Choroid plexus epithelial cell (primary cell): ENCODE measurements at places on chromosomes 2 and 18.
A peak's percentile ranks its signal among the peaks of the same experiment; 100 is the strongest.

DNA sequence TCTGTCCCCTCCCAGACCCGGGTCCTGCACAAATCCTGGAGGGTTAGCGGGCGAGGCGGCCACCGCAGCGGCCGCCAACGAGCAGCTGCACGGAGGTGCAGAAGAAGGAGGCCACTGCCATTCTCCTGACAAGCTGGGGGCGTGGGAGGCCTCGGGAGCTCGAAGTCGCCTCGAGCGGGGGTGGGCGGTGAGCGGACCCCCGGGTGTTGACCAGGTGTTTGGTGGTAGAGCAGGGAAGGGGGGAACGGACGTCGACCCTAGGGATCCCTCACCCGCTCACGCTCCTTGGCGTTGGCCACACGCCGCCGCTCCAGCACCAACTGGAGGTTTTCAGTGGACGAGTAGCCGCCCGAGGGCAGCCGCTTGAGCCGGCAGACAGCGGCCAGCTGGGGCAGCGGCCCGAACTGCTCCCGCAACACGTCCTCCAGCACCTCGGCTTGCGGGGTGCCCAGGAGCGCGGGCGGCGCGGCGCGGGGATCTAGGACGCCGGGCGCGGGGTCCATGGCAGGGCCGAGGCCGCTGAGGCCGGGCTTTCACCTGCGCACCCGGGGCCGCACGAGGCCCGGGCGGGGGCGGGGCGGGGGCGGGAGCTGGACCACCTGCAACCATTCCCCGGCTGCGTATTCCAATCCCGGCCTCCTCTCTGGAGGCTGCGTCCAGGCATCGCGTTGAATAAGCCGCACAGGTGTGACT lies at the start of gene FIGLA:
Gene FIGLA, minus strand, starts transcription at position 508 of the 693 bp plus-strand sequence. Its CDS starts 5 bp downstream, at position 503.
- DNase-seq, result no peak

- no peak for DNase-seq
Observed at GRCh38 chr2:239289545-239289944, 111.3 kb downstream of the HDAC4 start.

DNA sequence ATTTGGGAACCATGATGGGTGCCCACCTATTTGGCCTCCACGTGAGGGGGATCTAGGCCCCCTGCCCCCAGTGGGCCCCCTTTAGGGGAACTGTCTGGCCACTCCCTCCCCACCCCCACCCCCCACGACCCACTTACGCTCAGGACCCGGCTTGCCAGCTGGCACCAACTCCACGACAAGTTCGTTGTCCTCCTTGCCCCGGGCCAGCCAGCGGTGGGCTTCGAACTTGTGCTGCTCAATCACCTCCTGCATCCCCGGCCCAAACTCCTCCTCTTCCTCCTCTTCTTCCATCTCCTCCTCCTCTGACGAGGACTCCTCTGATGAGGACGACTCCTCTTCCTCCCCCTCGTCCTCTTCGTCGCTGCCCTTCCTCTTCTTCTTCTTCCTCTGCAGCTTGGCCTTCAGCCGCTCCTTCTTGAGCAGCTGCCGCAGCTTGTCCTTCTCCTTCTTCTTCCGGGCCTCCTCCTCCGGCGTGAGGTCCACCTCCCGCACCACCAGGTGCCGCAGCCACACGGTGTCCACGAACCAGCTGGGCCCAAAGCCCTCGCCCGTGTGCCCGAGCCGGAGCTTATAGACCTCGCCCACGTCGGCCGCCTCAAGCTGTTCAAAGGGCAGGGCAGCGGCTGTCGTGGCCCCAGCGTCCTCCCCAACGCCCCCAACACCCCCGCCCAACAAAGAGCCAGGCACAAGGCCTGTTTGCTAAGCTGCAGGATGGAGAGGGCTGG lies 96.9 kb downstream of the LOXHD1 start:
- DNase-seq, result no peak

DNA sequence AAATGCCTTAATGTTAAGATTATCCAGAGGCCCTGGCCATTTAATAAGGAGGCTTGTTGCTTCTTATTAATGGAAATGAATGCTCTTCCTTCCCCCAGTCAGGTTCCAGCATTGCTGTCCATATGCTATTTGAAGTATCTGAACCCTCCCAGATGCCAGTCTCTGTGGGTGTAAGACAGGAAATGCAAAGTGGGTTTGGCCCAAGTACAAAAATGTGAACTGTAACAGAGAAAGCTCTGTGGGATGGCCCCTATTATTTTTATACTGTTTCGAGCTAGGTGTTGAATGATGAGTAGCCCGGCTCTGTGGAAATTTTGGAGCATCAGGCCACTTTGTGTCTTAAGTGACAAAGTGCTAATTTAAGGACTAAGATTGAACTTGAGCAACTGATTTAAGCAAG lies 141.0 kb downstream of the UXS1 start:
- DNase-seq, result peak; percentile 68

DNA sequence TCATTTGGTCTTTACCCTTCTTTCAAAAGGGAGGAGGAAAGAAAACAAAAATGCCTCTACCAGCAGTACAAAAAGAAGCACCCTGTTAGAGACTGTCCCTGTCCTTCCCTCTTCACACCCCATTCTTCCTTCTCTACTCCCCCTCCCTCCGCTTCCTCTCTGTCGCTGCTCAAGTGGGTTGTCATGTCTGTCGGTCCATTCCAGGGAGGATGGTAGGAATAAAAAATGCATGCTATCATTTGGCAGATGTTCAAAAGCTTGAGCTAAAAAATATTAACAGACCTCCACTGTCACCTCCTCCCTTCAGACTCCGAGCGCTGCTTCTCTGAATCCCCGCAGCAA lies 482.0 kb downstream of the BCL11A start:
- no peak for DNase-seq

GRCh38 chr2:78383576-78383975 lies 641.9 kb upstream of the REG3G start:
- no peak for DNase-seq

GRCh38 chr2:54899576-54900200 lies 150.6 kb downstream of the RTN4 start:
- peak; percentile 85 for DNase-seq

GRCh38 chr2:37664231-37664643 lies 7.2 kb downstream of the CDC42EP3 start:
- no peak for DNase-seq

- DNase-seq, result no peak
Observed at GRCh38 chr2:207594264-207594663, 30.9 kb downstream of the METTL21A start.

- peak; percentile 16 for DNase-seq
Observed at GRCh38 chr2:145909175-145909755, 1389.3 kb upstream of the ZEB2 start.

GRCh38 chr2:18200771-18201170 lies 322.3 kb downstream of the KCNS3 start:
- DNase-seq, result no peak

- peak; percentile 43 for DNase-seq
Observed at GRCh38 chr2:231780123-231780908, 766 bp downstream of the PDE6D start.

GRCh38 chr2:118470297-118470696 lies 377.2 kb downstream of the EN1 start:
- DNase-seq, result no peak

DNA sequence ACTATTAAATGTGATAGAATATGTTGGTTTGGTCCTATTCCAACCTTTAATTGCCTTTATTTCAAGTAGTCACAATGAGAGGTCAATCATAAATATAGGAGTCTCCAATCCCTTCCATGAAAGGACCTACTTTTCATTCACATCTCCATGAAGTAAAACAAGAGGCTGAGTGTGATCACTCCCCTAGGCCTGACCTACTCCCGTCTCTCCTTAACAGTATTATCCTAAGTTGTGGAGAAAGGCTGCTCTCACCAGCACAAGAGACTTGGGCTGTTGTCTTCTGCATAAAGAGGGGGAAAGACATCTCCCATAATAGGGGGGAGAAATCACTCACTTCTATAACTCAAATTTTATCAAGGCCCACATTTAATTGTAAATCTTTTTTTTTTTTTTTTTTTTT lies 105.4 kb downstream of the SOS1 start:
- DNase-seq, result no peak

- DNase-seq, result no peak
Observed at GRCh38 chr18:61541673-61542072, 208.4 kb downstream of the CDH20 start.

DNA sequence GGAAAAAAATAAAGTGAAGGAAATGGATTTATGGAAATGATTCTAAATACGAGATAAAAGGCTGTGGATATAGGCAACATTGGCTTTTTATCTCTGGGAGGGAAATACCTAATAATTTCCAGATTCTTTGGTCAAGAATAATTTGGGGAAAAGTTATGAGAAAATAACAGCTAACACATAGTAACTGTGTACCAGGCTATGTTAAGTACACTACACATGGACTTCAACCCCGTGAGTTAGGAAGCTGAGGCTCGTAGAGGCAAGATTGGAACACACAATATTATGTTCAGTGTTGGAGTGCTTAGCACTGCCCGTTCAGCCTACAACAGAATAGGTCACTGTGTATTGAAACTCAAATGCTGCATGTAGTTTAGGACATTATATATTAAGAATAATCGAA lies 34.3 kb upstream of the GPD2 start:
- no peak for DNase-seq

DNA sequence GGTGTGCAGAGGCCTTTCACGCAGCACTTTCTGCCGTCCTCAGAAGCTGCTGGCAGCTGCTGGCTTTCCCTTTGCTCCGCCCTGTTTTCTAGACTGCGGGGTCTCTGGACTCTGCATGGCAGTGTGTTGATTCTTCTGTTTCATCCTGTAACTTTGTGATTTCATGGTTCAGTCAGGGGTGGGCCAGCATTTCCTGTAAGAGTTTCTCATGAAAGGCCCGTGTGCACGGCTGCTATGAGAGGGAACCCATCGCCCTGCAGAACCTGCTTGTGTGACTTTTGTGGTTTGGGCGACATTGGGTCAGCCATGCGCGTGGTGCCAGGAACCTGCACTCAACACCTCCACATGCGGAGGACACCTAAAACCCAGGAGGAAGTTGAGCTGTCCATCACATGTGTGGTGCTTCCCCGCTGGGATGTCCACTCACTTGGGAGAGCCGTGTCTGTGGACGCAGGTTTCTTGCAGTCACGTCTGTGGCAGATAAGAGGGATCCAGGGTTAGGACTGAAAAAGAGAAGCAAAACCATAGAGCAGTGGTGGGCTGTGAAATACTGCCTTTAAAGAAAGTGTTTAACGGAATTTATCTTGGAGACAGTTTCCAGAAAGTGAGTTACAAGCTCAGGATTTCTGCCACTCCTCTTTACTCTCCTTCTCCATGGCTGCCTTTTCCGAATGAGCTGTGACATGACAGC lies 167.3 kb upstream of the ALKAL2 start:
- no peak for DNase-seq

DNA sequence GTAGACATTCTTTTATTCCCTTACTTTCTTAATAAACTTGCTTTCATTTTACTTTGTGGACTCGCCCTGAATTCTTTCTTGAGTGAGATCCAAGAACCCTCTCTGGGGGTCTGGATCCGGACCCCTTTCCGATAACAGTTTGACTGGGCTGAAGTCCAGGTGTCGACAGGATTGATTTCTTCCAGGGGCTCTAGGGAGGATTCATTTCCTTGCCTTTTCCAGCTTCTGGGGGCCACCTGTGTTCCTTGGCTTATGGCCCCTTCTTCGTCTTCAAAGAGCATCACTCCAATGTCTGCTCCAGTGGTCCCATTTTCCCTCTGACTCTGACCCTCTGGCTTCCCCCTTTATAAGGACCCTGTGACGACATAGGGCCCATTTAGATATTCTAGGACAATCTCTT lies 67.5 kb downstream of the COPS8 start:
- no peak for DNase-seq

- no peak for DNase-seq
Observed at GRCh38 chr2:118731413-118731812, 116.0 kb downstream of the EN1 start.

DNA sequence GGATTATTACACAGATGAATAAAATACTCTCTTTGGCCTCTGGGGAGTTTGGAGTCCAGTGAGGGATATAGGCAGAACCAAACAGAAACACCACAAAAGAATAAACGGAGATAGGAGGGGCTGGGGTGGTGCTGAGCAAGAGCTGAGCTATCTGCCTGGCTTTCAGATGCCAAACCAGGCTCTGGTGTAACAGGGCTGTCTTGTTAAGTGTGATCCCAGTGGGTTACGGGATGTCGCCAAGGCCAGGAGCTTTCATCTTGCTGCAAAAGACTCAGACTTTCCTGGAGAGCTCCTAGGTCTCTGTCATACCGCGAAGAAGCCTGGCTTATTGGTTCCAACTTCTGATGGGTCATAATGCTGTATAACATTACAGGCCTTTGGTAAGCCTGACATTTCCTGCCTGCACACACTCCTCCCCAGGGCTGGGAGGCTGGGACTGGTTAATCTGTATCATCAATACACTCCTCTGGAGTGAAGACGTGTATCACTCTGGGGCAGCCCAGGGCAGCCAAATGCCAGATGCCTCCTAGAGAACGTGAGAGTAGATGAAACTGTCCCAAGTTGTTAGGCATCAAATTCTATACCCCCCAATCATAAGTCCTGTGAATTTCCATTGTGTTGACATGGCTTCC lies 60.5 kb downstream of the STPG4 start:
- DNase-seq, result no peak

- DNase-seq, result no peak
Observed at GRCh38 chr18:5469340-5469739, 74.5 kb downstream of the EPB41L3 start.

DNA sequence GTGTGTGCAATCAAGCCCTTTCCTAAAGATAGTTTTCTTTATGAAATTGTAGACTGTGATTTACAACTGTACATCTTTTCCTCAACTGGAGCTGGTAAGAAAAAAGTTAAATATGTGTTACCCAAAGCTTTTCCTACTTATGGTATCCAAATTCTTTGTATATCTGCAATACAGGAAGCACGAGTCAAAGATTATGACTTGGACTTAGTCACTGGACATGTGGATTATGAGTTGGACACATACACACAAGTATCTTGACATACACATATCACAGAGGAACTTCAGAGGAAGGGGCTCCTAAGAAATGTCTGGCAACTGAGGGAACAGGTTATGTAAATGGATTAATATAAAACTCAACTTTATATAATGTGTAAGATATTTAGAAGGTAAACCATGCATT lies 35.2 kb downstream of the PRELID3A start:
- DNase-seq, result peak; percentile 46

DNA sequence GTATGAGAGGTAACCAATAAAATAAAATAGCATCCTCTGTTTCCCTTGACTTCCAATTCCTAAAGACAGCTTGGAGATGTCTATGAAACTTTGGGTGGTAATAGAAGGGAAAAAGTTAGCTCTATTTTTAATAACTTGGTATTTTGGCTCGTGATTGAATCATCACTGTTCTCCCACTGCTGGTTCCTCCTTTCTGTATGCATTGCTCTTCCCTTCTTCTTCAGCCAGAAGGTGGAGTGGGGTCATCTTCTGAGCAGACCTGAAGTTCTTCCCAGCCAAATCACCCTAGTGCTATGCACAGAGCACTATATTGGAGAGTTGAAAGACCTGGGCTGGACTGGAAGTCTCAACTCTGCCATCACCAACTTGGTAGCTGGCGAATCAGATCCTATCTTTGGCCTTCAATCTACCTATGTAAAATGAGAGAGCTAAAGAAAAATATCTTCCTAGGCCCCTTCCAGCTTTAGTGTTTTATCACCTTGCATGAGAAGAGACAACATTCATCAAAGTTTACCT lies 54.1 kb downstream of the CPO start:
- DNase-seq, result peak; percentile 22

DNA sequence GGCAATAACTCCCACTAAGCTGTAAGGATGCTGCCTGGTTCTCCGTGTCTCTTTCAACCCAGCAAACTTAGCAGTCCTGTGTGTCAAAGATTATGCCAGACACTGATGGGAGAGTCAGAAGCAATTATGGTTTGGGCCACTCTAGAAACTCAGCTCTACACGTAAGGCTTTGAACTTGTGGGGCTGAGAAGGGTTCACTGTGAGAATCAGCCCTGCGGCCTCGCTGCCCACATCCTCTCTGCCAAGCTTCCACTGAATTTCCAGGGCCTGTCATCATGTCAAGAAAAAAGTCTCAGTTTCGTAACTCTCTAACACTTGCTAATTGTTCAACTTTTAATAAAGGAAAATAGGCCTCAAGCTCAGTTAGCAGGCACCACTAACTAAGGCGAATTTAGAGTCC lies 308.8 kb upstream of the LYPD1 start:
- DNase-seq, result no peak
